ENCODE measurements at places on chromosomes 6 and 20.

DNA sequence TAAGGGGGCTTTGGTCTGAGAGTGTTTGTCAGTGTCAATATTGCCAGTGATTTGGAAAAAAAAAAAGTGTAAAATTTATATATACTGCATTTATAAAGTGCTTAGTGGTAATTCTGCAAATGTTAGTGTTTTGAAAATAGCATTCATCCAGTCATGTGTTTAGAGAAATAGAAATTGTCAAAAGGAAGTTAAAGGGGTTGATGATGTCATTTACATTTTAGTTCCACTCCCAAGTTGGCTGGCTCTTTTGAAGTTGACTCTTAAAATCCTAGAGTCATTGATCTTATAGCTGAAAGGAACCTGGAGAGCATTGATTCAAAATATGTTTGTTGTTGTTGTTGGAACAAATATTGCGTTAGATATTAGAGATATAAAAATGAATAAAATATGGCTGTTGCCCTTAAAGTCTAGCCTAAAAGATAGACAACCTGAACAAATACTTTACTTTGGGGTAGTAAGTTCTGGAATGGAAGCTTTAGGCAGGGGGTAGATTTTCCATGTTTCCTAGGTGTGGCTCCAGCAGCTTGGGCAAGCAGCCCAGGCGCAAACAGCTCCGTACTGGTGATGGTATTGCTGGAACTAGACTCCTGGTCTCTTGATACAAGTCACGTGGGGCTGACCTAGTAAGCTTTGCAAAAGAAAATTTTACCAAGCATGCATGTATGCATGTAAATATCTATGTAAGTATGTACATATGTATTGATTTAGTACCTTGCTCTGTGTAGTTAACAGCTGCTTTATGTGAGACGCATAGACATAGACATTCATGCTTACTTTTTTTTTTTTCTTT, 46.3 kb downstream of the HIVEP1 start:
- no peak for DNase-seq

- no peak for DNase-seq
These were observed 285.8 kb upstream of the SULF2 start for GRCh38 chr20:48070991-48071652.

- DNase-seq, result no peak
These were observed 42.3 kb downstream of the TMC2 start for GRCh38 chr20:2578475-2579192.

DNA sequence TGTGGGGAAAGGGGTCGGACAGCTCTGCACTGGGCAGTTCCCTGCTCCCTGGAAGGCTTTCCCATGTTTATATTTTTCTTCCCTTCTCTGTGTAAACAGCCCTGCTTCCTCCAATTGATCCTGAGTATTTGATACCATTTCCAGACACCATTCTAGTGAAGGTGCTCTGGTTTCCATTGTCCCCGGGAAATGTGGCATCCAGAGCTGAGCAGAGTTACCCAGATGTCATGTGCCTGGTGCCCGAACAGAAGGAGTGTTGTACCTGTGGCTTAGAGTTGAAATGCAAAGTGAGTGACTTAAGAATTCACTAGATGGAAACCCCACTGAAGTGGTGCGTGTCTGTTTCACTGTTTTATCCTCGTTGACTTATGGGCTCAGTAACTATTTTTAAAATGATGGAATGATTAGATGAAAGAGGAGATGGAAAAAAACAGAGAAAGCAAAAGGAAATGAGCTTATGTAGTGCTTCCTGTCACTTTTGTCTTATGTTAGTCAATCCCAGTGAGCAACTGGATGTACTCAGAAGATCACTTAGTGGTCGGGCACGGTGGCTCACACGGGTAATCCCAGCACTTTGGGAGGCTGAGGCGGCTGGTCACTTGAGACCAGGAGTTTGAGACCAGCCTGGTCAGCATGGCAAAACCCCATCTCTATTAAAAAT, 83.8 kb downstream of the SASH1 start:
- DNase-seq, result no peak

DNA sequence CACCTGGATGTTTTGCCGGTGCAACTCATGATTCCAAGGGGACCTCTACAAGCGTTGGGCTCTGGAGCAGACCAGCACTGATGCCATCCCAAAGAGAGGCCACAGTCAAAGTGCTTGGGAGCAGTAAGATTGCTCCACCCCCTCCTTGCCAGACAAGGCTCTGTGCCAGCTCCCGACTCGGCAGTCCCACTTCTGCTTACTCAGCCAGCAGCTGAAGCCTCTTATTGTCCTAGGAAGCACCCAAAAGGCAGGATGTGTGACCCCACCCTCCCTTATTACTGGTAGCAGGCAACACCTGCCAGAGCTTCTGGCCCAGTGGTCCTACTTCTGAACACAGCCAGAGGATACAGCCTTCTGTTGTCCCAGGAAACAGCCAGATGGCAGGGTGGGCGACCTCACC, 614.2 kb downstream of the TENT5A start:
- DNase-seq, result no peak

DNA sequence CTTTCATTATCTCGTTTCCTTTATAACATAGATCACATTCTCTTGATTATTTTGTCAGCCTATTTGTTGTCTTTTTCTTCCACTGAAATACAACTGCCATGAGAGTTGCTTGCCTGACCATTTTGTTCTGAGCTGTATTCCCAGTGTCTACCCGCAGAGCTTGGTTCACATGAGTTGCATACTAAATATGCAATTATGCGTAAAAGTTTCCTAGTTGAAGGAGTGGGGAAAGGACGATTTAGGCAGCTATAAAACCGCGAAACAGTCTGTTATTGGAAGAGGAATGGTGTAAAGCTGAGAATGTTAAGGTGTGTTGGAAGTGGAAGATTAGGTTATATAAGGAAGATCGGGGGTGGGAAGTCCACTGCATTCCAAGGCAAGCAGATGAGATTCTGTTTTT, 8.8 kb downstream of the TBPL1 start:
- DNase-seq, result no peak

DNA sequence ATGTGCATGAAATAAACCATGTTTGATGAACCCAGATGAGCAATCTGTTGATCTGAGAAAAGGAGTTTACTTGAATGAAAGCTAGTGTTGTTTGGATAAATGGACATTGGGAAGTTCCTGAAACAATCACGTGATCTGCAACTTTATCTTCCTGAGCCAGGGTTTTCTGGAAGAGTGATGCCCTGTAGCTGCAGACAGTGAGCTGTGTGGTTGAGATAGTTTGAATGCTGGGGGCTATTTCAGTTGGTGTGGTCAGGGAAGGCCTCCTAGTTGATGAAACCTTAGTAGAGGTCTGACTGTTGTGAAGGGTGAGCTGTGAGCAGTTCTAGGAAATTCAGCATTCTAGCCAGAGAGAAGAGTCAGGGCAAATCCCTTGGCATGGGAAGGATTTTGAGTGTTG, 643.7 kb downstream of the UTRN start:
- DNase-seq, result no peak

DNA sequence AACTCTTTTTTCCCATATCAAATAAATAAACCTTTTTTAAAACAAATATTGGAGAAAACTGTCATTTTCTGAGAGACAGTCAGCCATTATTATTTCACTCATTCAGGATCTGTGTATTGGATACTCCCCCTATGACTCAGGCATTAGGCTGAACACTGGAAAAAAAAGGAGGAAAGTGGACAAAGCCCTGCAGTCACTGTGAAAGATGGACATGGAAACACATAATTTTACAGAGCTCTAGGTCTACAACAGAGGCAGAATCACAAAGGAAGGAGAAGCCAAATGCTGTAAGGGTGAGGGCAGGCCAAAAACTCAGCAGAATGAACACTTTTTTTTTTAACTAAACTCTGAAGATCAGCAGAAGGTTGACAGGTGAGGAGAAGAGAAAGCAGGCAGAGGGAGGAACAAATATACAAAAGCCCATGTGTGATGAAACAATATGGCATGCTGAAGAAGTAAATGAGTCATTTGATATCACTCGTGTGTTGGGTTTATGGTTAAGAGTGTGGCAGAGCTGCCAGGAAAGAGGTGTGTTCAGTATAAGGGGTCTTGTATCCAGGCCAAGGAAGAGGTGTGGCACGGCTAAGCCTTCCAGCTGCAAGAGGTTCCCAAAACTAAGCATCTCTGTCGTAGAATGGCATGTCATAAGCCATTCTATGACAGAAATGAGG, 39.1 kb downstream of the EPB41L2 start:
- no peak for DNase-seq

Measured in GM04503 (cell line).